ENCODE measurements at places on chromosomes 5 and 9. TPM values are rescaled to one million over a fixed set of nuclear protein-coding genes. Genes with fewer than 3 reads are reported as not detected.
A peak's percentile ranks its signal among the peaks of the same experiment; 100 is the strongest.

TEX48 gene
- total RNA-seq = not detected

MARCOL gene
- not detected for total RNA-seq

TMEM252 gene
- not detected for total RNA-seq

GRCh38 chr5:120769312-120769872 is 305.3 kb downstream of the PRR16 start:
- no peaks in the 10 kb centered on the region for H3K36me3 ChIP-seq
- H3K4me3 ChIP-seq = no peak overlapping the region
- no peak overlapping the region for H3K27ac ChIP-seq
- no peaks in the 10 kb centered on the region for H3K27me3 ChIP-seq

DNA sequence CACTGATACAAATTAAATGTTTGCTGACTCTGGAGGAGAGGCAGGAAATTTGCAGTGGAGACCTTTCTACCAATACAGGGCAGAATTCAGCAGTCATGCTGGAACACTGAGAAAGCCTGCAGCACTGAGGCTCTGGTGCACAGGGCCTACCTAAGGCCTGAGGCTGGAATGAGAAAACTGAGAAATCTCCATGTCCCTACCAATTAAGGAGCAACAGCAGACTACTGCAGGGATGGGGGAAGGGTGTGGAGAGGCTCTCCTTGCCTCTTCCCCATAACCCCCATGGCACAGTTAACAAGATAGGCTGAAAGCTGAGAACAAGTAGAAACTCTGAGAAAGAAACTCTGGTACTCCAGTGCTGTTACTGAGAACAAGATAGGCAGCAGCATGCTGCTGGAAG is 10.5 kb downstream of the FBXO4 start:
- H3K27me3 ChIP-seq = no peaks in the 10 kb centered on the region
- peaks cover 5% of the 10 kb centered on the region for H3K36me3 ChIP-seq
- no peak overlapping the region for H3K4me3 ChIP-seq
- H3K4me1 ChIP-seq = no peaks in the 10 kb centered on the region

DNA sequence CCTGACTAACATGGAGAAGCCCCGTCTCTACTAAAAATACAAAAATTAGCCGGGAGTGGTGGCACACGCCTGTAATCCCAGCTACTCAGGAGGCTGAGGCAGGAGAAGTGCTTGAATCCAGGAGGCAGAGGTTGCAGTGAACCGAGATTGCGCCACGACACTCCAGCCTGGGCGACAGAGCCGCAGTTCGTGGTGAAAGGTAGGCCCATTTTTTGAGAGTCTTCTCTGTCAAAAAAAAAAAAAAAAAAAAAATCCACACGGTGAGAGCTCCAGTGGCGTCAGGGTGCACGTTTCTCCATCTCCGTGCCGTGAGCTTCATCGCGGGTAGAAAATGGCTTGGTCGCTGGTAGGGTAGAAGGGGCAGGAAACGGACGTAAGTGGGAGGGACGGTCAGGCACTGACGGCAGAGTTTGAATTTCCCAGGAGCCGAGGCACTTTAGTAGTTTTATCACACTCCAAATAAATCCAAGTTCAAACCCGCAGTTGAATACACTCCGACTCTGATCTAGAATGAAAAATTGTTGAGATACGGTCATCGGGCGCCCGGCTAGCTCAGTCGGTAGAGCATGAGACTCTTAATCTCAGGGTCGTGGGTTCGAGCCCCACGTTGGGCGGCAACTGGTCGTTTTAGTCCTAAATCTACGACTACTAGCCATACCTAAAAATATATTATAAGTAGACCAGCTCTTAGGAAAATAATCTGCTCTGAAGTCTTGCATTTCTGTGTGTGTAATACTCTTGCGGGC is 2.4 kb upstream of the TRIM7 start:
- H3K36me3 ChIP-seq = no peaks in the 10 kb centered on the region
- peak; percentile 90 for DNase-seq
- H3K27ac ChIP-seq = peak overlapping the region; percentile 93
- peak overlapping the region; percentile 87 for H3K4me3 ChIP-seq

DNA sequence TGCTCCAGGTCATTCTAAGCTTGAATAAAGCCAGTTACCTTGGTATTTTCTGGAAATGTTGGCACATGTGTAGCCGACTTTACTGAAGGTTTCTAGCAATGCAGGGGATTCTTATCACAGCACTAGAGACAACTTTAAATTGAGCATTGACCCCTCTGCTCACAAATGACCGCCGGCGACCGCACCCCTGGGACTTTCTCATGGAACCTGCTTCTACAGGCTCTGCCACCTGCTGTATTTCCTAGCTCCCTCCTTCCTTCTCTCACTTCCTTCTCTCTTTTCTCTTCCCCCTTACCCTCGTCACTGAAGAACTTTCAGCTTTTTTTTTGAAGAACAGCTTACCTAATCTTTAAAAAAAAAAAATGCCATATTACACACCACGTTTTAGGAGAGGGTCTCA is 30.9 kb upstream of the DAB2 start:
- peaks cover 29% of the 10 kb centered on the region for H3K4me1 ChIP-seq
- no peaks in the 10 kb centered on the region for H3K36me3 ChIP-seq
- no peak overlapping the region for H3K4me3 ChIP-seq
- no peaks in the 10 kb centered on the region for H3K27me3 ChIP-seq

DNA sequence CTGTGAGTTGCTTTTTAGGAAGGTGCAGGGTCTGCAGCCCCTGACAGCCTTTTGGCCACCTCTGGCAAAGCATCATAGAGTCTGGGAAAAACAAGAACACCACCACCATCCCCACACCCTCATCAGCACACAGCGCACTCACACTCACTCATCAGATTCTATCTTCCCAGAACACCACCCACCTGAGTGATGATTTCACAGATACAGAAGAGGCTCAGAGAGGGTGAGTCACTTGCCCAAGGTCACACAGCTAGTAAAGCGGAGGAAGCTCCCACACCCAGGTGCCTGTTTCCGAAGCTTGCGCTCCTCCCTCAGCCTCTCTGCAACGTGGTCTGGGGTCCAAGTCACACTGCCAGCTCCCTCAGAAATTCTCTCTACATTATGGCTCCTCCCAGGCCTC is 41.8 kb upstream of the HRH2 start:
- no peaks in the 10 kb centered on the region for H3K36me3 ChIP-seq
- DNase-seq = no peak
- no peak overlapping the region for H3K4me3 ChIP-seq
- no peak overlapping the region for H3K27ac ChIP-seq
- no peaks in the 10 kb centered on the region for H3K4me1 ChIP-seq
- H3K27me3 ChIP-seq = no peaks in the 10 kb centered on the region

- H3K36me3 ChIP-seq = peaks cover 3% of the 10 kb centered on the region
- H3K4me3 ChIP-seq = no peak overlapping the region
- H3K27ac ChIP-seq = no peak overlapping the region
- no peak for DNase-seq
- H3K27me3 ChIP-seq = no peaks in the 10 kb centered on the region
Measured at GRCh38 chr9:87428659-87429058, 69.0 kb upstream of the DAPK1 start.

DNA sequence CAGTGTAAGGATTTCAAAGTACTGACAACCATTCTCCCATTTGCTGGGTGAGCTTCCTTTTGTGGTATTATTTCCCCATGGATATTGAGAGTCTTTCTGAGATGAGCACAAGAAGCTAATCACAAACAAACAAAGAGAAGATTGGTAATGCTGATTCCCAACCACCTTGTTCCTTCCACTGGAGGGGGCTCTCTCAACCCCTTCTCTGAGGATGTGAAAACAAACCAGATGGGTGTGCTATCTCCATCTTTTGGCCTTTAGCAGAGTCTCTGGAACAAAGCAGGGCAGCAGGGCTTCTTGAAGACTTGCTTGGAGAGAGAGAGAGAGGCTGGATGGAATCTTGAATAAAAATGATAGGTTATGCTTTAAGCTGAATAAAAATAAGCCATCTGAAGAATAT is 576.7 kb upstream of the ZNF462 start:
- no peak for DNase-seq
- H3K4me3 ChIP-seq = no peak overlapping the region
- H3K27me3 ChIP-seq = peaks cover 12% of the 10 kb centered on the region
- no peaks in the 10 kb centered on the region for H3K36me3 ChIP-seq

DNA sequence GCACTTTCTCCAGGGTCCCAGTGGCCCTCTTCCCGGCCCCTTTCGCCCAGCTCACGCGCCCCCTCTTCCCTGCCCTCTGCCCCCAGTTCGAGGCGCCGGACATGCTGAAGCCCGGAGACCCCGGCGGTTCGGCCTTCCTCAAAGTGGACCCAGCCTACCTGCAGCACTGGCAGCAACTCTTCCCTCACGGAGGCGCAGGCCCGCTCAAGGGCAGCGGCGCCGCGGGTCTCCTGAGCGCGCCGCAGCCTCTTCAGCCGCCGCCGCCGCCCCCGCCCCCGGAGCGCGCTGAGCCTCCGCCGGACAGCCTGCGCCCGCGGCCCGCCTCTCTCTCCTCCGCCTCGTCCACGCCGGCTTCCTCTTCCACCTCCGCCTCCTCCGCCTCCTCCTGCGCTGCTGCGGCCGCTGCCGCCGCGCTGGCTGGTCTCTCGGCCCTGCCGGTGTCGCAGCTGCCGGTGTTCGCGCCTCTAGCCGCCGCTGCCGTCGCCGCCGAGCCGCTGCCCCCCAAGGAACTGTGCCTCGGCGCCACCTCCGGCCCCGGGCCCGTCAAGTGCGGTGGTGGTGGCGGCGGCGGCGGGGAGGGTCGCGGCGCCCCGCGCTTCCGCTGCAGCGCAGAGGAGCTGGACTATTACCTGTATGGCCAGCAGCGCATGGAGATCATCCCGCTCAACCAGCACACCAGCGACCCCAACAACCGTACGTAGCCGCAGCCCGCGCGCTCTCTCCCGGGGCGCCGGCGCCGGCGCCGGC is 1.0 kb downstream of the PRDM6 start:
- H3K36me3 ChIP-seq = no peaks in the 10 kb centered on the region
- peak overlapping the region; percentile 65 for H3K4me3 ChIP-seq
- DNase-seq = no peak
- H3K27ac ChIP-seq = no peak overlapping the region

DNA sequence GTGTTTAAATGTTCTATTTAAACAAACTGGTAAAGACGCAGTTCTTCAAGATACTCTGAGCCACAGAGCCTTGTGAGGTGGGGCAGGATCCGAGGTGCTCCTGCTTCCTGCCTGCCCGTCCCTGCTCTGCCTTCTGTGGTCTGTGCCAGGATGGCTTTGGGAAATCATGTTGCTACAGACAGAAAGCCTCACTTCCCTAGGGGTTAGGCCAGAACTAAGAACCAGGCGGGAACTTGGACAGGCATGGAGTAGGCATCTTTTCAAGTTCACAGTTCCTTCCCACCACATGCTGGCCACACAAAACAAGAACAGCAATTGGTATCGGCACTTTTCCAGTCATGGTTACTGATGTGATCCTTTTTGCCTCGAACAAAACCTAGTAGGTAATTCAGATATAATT is 67.7 kb upstream of the SPOCK1 start:
- no peak for DNase-seq
- H3K4me3 ChIP-seq = no peak overlapping the region
- peak overlapping the region; percentile 92 for H3K27ac ChIP-seq
- no peaks in the 10 kb centered on the region for H3K36me3 ChIP-seq

DNA sequence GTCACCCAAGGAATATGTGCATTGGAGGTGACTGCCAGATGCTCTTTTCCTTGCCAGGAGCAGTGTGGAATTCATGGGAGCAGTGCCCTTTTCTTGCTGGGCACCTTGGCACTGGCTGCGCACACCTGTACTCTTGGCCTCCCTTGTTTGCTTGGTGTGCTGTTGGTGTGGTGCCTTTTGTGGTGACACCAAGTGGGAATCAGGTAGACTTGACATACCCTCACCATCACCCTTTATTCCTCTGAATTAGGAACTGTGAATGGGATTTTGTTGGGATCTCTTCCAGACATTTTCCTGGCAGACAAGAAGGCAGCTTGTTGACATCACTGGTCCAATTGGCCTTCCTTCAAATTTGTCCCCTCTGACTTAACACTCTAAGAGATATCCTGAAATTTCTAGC is 82.3 kb downstream of the RAI14 start:
- H3K4me3 ChIP-seq = no peak overlapping the region
- H3K27ac ChIP-seq = no peak overlapping the region
- H3K36me3 ChIP-seq = peaks cover 20% of the 10 kb centered on the region
- H3K4me1 ChIP-seq = peaks cover 41% of the 10 kb centered on the region
- no peak for DNase-seq

DNA sequence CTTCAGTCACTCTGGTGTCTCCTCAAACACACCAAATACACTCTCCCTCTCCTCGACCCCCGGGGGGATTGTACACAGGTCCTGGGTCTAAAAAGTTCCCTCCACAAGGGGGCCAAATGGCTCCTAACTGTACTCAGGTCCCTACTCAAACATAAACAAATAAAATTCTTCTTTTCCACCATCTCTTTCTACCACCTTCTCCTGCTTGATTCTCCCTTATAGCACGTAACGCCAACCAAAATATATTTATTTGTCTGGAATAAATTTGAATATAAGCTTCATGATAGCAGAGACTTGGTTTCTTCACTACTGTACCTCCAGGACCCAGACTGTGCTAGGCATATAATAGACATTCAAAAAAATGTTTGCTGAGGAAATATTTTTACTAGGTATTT is 21.4 kb downstream of the ZNF608 start:
- no peak overlapping the region for H3K4me3 ChIP-seq
- DNase-seq = no peak
- peaks cover 53% of the 10 kb centered on the region for H3K4me1 ChIP-seq
- peak overlapping the region; percentile 55 for H3K27ac ChIP-seq
- peaks cover 18% of the 10 kb centered on the region for H3K36me3 ChIP-seq

DNA sequence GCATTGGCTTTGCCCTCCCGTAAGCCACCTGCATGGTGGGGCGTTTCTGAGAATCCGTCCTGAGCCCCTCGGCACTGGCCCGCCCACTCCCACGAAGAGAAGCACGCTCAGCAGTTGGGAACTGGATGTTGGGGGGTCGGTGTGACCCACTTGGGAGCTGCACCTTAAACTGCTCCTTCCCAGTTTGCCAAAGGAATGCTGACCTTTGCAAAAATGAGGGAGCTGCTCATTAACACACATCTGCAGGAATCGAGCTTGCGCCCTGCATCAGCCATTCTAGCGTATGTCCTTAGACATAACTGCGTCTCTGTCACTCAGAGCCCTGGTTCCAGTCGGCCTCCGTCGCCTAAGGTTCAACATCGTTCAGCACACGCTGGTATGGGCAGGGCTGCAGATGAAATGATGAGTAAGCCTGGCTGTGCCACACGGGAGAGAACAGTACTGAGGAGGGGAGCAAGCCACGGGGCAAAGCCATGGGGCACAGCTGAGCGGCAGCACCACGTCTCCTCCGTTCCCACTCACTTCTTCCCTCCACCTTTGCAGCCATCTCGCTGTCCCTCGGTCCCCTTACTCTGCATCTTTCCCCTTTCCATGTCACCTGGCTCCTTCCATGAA is 28.8 kb upstream of the NCS1 start:
- peaks cover 12% of the 10 kb centered on the region for H3K4me1 ChIP-seq
- H3K4me3 ChIP-seq = no peak overlapping the region
- H3K27me3 ChIP-seq = peaks cover 15% of the 10 kb centered on the region
- H3K36me3 ChIP-seq = no peaks in the 10 kb centered on the region
- no peak for DNase-seq
